ENCODE measurements at places on chromosomes 3 and 15.

GRCh38 chr3:62011666-62012065 lies 361.7 kb downstream of the FEZF2 start:
- DNase-seq = no peak

GRCh38 chr15:83039206-83039605 lies 27.8 kb upstream of the C15orf40 start:
- no peak for DNase-seq

GRCh38 chr3:134013280-134013679 lies 16.4 kb downstream of the SLCO2A1 start:
- no peak for DNase-seq

GRCh38 chr3:14324224-14324944 lies 78.0 kb upstream of the SLC6A6 start:
- DNase-seq = no peak

DNA sequence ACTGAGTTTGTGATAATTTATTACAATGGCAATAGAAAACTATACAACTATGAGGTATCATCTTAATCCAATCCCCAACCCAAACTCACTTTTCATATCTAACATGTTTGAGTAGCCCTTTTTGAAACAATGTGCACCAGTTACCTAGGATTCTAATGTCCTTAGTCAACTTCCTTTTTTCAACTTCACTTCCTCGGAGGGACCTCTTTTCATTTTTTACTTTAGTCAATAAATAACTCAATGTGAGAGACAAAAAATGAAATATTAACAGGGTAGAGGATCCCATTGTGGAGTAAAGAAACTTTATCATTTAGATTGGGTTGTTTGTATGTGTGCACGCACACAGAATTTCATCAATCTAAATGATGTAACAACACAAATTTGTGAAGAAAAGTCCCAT lies 193.6 kb upstream of the LRRC3B start:
- DNase-seq = no peak

GRCh38 chr3:16200411-16200810 lies 25.9 kb downstream of the GALNT15 start:
- DNase-seq = no peak

All from activated T-helper 1 cell treated with anti-CD3 and anti-CD28 coated beads, Interleukin-2, amount 50 U/mL, for 16 hours (primary cell).